ENCODE measurements at places on chromosomes 1 and 21. TPM values are rescaled to one million over a fixed set of nuclear protein-coding genes. Genes with fewer than 3 reads are reported as not detected.

DNA sequence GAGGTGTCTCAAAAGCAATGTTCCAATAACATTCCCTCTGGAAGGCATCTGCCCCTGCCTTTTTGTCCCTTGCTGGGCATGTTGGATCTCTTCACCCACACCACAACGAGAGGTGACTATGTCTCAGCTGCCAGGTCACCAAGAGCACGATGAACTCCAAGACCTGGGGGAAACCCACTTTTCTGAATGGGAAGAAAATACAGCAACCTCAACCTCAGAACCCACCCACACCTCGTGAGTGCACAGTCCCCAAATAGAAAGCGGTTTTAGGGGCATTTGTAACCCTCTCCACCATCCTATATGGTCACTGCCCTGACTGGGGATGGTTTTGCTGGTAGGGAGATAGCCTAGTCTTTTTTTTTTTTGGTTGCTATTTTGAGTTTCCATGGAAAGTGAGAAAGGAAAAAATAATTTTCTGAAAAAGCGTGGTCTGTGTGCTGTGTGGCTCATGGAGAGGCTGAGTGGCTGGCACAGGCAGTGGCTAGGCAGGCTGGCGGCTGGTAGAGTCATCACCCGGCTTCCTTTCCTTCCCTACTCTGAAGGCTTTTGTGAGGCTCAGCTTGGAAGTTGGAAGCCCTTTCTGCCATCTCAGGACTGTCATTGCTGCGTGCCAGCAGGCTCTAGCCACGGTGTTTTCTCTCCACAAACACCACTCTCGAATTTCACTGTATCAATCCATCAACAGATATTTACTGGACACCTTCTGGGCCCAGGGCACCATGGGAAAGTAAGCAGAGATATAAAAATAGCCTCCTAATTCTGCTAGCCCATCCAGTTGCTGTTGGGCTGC is 15.8 kb downstream of the TSPAN2 start:
- no peak for DNase-seq

- peak; percentile 17 for DNase-seq
Observed at GRCh38 chr1:88175631-88176226, 508.3 kb upstream of the PKN2 start.

GRCh38 chr1:216560527-216560926 is 137.3 kb upstream of the USH2A start:
- no peak for DNase-seq

GRCh38 chr1:76583235-76583868 is 283.9 kb upstream of the ST6GALNAC5 start:
- DNase-seq, result no peak

The OR2T11 gene
- not detected for total RNA-seq

The BRDT gene
- total RNA-seq, result not detected
